ENCODE measurements at places on chromosomes 4 and X.

- DNase-seq, result no peak
- H3K27me3 ChIP-seq, result no peaks in the 10 kb centered on the region
Measured at GRCh38 chr4:155681886-155682285, 15.2 kb downstream of the GUCY1A1 start.

DNA sequence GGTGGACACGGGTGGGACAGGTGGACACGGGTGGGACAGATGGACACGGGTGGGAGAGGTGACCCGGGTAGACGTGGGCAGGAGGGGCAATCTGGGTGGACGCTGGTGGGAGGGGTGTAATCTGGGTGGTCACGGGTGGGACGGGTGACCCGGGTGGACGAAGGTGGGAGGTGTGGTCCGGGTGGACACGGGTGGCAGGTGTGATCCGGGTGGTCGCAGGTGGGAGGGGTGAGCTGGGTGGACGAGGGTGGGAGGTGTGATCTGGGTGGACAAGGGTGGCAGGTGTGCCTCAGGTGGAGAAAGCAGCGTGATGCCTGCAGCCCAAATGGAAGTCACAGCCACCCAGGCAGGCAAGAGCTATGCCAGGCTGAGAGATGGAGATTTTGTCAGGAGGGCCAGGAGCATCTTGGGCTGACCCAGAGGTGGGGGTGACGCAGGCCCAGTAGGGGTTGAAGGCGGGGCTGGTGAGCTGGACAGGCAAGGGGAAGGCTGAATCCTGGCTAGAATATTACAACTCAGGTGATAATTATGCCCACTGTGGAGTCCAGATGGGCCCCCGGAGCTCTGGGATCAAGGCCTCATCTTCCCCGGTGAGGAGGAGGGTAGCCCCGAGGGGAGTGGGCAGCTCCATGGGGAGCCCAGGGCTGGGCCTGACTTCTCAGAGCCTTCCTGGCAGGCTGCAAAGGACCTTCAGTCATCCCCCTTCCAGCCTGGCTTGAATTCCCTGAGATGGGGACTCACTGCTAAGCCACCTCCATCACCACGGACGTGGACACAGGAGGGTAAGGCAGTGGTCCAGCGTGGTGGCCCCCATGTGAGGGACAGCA lies 100.0 kb downstream of the ADRA2C start:
- no peak for DNase-seq
- H3K4me1 ChIP-seq, result no peaks in the 10 kb centered on the region
- H3K4me3 ChIP-seq, result no peak overlapping the region
- H3K27ac ChIP-seq, result no peak overlapping the region
- H3K27me3 ChIP-seq, result peaks cover 4% of the 10 kb centered on the region

DNA sequence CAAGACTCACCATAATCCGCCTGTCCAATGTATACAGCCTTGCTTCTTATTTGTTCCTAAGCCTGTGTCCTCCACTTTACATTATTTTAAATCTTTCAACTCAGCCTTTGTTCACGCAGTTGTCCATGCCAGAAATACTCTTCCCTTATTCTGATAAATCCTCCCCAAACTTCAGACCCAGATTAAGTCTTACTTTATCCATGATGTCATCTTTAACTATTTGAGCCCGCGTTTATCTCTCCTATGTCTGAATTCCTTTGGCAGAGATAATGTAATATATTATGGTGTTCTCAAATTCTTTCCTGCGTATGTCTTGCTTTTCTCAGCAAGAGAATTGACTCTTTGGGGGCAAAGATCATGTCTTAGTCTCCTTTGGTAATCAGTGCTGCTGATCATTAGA lies 129.6 kb downstream of the LUZP4 start:
- DNase-seq, result no peak
- no peaks in the 10 kb centered on the region for H3K4me1 ChIP-seq
- no peaks in the 10 kb centered on the region for H3K36me3 ChIP-seq
- no peaks in the 10 kb centered on the region for H3K27me3 ChIP-seq

- H3K36me3 ChIP-seq, result peaks cover 3% of the 10 kb centered on the region
- H3K4me3 ChIP-seq, result no peak overlapping the region
- no peak for DNase-seq
- H3K4me1 ChIP-seq, result no peaks in the 10 kb centered on the region
Measured at GRCh38 chr4:99853999-99854398, 37.4 kb downstream of the DAPP1 start.

DNA sequence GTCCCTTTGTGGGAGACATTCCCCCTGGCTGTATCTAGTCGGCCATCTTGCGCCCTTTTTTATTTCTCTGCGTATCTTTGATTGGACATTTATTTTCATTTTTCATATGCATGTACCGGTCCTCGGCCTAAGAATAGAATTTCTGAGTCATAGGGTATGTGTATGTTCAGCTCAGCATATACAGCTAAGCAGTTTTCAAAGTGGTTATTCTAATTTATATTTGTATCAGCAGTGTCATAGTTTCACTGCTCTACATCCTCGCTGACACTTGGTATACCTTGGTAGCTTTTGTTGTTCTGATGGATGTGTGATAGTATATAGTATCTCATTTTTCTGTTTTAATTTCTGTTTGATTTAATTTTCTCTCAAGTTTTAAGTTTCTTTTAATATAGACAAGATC lies 38.7 kb downstream of the BEX3 start:
- H3K27me3 ChIP-seq, result no peaks in the 10 kb centered on the region
- no peak overlapping the region for H3K4me3 ChIP-seq
- H3K36me3 ChIP-seq, result no peaks in the 10 kb centered on the region
- no peak for DNase-seq
- no peak overlapping the region for H3K27ac ChIP-seq
- no peaks in the 10 kb centered on the region for H3K4me1 ChIP-seq

DNA sequence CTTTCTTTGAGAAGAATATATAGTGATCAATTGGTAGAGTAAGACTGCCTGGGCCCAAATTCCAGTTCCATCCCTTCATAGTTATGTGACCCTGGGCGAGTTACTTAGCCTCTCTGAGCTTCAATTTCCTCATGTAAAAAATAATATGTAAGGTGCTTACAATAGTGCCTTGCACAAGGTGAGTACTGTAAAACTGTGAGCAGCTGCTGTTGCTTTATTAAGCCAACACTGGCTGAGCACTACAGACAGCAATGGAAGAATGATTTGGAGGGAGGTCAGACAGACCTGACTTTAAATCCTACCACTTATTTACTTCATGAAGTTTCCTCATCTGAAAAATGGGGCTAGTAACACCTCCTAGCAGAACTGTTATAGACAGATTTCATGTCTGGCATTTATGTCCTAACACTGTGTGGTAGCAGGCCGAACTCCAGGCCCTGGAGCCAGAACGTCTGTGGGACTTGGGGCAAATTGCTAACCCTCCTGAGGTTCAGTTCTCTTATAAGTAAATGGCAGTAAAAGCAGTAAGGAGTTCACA lies 53.8 kb downstream of the RNF150 start:
- H3K4me1 ChIP-seq, result no peaks in the 10 kb centered on the region
- H3K36me3 ChIP-seq, result no peaks in the 10 kb centered on the region
- H3K27me3 ChIP-seq, result no peaks in the 10 kb centered on the region
- no peak overlapping the region for H3K27ac ChIP-seq

GRCh38 chr4:97496298-97496873 lies 646.9 kb downstream of the STPG2 start:
- H3K4me3 ChIP-seq, result no peak overlapping the region
- DNase-seq, result no peak
- no peaks in the 10 kb centered on the region for H3K4me1 ChIP-seq
- no peaks in the 10 kb centered on the region for H3K27me3 ChIP-seq

DNA sequence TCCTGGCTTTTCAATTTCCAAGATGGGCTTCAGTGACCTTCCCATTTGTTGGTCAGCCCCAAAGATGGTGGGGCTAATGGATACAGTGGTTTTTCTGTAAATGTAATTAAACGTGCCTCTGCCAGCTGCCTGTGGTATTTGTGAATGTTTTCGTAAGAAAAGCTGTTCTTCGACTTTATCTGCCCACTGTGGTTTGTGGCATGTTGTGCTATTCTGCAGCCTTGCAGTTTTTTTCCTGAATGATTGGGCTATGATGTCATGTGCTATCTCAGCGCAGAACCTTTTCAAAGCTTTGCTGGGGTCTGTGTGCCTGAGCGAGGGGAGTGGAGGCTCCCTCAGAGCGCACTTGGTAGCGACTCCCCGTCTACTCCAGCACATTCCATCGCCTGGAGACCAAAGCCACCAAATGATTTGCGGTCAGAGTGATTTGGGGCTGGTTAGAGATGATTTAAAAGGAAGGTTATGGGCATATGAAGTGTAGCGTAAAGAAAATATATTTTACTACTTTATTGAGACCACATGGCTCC lies 137.5 kb downstream of the PALLD start:
- H3K36me3 ChIP-seq, result no peaks in the 10 kb centered on the region
- DNase-seq, result no peak
- no peak overlapping the region for H3K27ac ChIP-seq
- peaks cover 4% of the 10 kb centered on the region for H3K4me1 ChIP-seq
- H3K4me3 ChIP-seq, result no peak overlapping the region

GRCh38 chr4:21092531-21092930 lies 392.3 kb downstream of the PACRGL start:
- DNase-seq, result no peak
- H3K36me3 ChIP-seq, result no peaks in the 10 kb centered on the region
- H3K4me1 ChIP-seq, result no peaks in the 10 kb centered on the region

DNA sequence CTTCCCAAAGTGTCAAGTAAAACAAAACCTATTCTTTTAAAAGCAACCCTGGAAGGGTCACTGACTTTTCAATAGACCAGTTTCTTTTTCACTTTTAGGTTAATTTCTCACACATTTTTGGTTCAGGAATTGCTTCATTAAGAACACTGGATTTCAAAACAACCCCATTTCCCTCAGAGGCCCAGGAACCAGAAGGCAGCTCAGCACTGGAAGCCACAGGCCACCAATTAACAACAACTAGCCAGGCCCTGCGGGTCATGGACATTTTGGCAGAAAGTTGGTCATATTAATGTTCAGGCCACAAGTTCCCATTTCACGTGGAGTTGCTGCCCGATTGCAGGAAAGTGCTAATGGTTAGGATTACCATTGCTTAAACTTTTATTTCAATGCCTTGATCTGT lies 39.8 kb downstream of the HAND2 start:
- H3K4me1 ChIP-seq, result peaks cover 3% of the 10 kb centered on the region
- H3K4me3 ChIP-seq, result no peak overlapping the region
- no peaks in the 10 kb centered on the region for H3K27me3 ChIP-seq
- H3K36me3 ChIP-seq, result no peaks in the 10 kb centered on the region
- no peak for DNase-seq

- no peak for DNase-seq
- H3K4me1 ChIP-seq, result no peaks in the 10 kb centered on the region
- H3K36me3 ChIP-seq, result no peaks in the 10 kb centered on the region
- no peak overlapping the region for H3K27ac ChIP-seq
- no peaks in the 10 kb centered on the region for H3K27me3 ChIP-seq
Measured at GRCh38 chr4:158578476-158578875, 56.8 kb downstream of the RXFP1 start.

DNA sequence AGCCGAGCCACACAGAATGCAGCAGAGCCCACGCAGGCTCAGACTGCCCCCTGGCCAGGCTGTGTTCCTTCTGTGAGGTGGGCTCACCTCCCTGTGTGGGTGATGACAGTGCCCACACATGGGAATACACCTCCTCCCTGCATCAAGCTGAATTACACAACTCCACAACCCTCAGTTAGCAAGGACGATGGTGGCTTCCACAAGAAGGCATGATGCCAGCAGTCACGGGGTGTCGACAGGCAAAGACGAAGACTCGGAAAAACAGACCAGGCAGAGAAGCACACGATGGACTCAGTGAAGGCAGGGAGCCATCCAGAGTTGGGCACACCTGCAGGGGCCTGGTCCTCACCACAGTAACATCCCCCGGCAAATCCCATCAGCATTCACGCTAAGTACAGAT lies 12.1 kb downstream of the LETM1 start:
- no peak overlapping the region for H3K4me3 ChIP-seq
- H3K36me3 ChIP-seq, result peaks cover 34% of the 10 kb centered on the region
- no peaks in the 10 kb centered on the region for H3K4me1 ChIP-seq
- H3K27ac ChIP-seq, result no peak overlapping the region

DNA sequence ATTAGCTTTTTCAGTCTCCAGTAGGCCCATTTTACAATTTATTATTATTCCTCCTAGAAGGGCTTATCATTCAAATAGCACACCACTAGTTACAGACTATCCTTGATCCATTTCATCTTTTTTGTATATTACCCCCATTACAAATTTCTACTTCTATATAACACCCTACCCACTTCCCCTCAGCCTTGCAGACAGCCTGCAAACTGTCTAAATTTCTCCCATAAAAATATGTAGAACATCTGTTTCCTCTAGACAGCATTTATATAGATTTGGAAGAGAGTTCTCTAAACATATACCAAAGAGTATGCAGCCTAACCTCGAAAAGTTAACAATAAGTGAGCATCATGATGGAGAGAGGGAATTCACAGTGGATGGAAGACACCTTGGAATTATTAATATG lies 30.8 kb downstream of the COMMD8 start:
- no peaks in the 10 kb centered on the region for H3K4me1 ChIP-seq
- no peak overlapping the region for H3K4me3 ChIP-seq
- no peak for DNase-seq

- no peaks in the 10 kb centered on the region for H3K4me1 ChIP-seq
- no peaks in the 10 kb centered on the region for H3K36me3 ChIP-seq
- no peak overlapping the region for H3K27ac ChIP-seq
Measured at GRCh38 chr4:78356251-78356786, 195.3 kb upstream of the ANXA3 start.

DNA sequence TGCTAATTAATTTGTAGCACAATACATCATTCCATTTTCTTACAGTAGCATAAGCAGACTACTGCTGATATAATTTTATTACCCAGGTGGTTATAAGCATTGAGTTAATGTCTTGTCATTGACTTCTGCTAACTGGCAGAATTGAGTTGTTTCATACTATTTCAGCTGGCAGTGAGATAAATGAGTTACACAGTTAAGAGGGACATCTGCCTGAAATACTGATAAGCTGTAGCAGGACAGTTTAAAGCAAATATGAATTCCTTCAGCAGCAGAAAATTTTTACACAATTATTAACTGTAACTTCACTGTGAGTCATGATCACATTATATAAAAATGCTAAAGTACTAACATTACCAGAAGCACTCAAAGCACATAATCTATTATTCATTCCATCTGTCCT lies 326.8 kb downstream of the INPP4B start:
- no peak overlapping the region for H3K27ac ChIP-seq
- no peak overlapping the region for H3K4me3 ChIP-seq
- H3K27me3 ChIP-seq, result no peaks in the 10 kb centered on the region

DNA sequence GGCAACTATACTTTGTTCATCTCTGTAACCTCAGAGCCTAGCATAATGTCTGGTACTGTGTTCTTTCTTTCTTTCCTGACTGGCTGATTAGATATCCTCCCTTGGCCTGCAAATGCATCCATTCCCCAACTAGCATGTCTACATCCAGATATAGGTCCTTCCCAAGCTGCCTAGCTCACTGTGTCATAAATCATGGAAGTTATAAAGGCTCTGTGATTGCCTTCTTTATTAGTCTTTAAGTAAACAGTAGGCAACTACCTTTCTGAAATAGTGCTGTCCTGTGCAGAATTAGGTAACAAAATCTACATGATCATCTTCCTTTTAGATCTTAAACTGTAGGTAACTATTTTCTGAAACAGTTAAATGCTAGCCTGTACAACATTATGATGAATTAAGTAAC lies 224.5 kb downstream of the DLG3 start:
- no peak overlapping the region for H3K27ac ChIP-seq
- H3K4me1 ChIP-seq, result no peaks in the 10 kb centered on the region
- H3K4me3 ChIP-seq, result no peak overlapping the region
- no peaks in the 10 kb centered on the region for H3K36me3 ChIP-seq

- H3K4me3 ChIP-seq, result peak overlapping the region; percentile 36
- no peak for DNase-seq
- H3K27me3 ChIP-seq, result no peaks in the 10 kb centered on the region
Measured at GRCh38 chr4:153471698-153472093, 5.5 kb downstream of the TMEM131L start.

Measured in effector memory CD4-positive, alpha-beta T cell (primary cell).